ENCODE measurements at places on chromosomes 1 and 21. TPM values are rescaled to one million over a fixed set of nuclear protein-coding genes. Genes with fewer than 3 reads are reported as not detected.

HTR6 gene
- not detected for total RNA-seq

COA7 gene
- total RNA-seq = 11.2 TPM

PLCH2 gene
- 32.7 TPM for total RNA-seq

SNIP1 gene
- total RNA-seq = 11.7 TPM

CASP9 gene
- 12.2 TPM for total RNA-seq

FYB2 gene
- under 0.01 TPM for total RNA-seq

SH2D1B gene
- total RNA-seq = 0.57 TPM

ZMYM1 gene
- total RNA-seq = 12.1 TPM

RSPO1 gene
- 6.1 TPM for total RNA-seq

SLC16A4 gene
- total RNA-seq = 4.2 TPM

TMPRSS15 gene
- total RNA-seq = not detected

EFNA4 gene
- 13.2 TPM for total RNA-seq

DNA sequence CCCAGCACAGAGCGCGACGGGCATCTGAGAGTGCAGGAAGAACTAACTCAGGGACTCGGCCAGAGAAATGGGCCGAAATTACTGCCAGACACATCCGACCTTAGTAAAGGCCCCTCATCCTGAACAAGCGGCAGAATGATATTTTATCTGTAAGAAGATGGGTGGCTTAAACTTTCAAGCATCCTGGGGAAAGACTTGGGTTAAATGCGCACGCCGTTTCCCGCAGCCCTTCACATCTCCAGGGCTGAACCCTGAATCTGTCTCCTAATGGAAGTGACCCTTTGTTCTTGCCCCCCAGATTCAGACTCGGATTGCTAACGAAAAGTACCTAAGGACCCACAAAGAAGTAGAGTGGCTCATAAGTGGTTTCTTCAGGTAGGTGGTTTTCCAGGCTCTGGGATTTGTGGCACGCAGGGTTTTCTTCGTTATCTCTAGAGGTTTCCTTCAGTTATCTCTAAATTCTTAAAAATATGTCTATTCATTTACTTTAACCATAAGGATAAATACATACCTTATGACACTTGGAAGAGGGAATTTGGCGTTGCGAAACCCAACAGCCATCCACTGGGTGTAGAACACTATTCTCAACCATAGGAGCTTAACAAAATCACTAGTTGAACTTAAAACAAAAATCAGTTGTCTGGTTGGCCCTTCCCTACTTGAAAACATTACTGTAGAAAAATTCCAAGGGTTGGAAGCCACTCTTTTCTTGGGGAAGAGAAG, 627 bp downstream of the RIIAD1 start:
- H3K27me3 ChIP-seq = peaks cover under 1% of the 10 kb centered on the region
- peak overlapping the region; percentile 44 for H3K4me3 ChIP-seq
- DNase-seq = no peak
- H3K27ac ChIP-seq = no peak overlapping the region
- no peaks in the 10 kb centered on the region for H3K36me3 ChIP-seq

DNA sequence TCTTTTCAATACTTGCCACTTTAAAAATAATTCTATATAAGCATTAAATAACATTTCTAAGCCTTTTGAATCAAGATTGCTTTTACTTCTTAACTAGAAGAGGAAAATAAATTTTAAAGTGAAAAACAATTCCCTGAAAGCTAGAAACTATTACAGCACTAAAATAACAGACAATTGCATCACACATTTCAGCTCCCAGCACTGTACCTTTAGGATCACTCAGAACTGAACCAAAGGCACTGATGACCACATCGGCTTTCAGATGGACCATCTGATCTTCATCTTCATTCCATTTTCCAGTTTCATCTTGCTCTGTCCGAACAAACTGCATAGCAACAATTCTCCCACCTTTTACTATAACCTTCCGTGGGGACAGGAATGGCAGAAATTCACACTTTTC, 347.3 kb downstream of the DPYD start:
- no peaks in the 10 kb centered on the region for H3K36me3 ChIP-seq
- H3K27me3 ChIP-seq = no peaks in the 10 kb centered on the region
- no peak overlapping the region for H3K27ac ChIP-seq

DNA sequence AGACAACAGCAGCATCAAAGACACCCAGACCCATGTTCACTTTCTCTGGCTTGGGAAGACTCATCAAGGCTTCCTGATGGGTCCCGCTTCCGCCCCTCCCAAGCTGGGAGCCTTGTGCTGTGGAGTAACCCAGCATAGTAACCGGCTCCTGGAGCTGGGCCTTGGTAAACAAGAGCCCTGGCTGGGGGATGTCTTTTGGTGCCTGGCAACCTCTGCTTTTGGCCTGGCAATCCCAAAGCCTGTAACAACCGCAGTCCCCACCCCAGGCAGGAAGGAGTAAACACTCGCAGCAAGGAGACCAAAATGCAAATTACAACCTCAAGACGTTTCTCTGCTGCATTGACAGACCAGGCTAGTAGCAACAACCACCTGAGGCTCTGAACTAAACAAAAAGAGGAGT, 16.9 kb upstream of the THRAP3 start:
- peaks cover 14% of the 10 kb centered on the region for H3K4me1 ChIP-seq
- no peaks in the 10 kb centered on the region for H3K36me3 ChIP-seq

GRCh38 chr1:150021191-150021694, 10.7 kb upstream of the OTUD7B start:
- no peaks in the 10 kb centered on the region for H3K36me3 ChIP-seq
- H3K4me3 ChIP-seq = no peak overlapping the region
- no peak overlapping the region for H3K27ac ChIP-seq
- no peak for DNase-seq

DNA sequence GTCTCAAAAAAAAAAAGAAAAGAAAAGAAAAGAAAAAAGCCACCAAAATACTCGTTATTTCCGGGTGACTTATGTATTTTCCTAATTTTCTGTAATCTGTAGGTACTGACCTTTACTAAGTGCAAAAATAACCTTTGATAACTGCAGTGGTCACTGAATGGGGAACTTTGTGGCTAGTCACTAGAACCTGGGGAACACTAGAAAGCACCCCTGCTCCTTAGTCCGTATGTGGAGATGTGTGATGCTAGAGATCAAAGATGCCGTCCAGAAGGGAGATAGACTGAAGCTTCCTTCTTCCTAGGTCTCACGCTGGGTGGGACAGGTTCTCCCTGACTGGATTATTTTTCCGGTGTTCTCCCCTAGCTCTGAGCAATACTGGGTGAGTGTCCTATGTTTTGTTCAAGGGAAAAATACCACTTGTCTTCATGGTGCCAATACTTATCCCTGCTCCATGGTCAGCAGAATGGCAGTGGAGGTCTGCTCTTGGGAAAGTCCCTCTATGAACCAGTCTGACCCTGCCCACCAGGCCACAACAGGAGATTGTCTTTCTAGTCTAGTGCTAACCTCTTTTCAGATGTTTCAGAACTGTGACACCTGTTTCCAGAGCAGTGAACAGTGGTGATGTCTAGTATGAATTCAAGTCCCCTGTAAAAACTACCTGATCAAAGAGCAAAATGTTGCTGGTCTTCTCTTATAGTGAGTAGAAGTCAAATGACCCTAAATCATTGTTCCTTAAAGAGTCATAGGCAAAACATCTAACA, 39.9 kb downstream of the GTF2B start:
- no peak for DNase-seq
- H3K27ac ChIP-seq = no peak overlapping the region
- no peaks in the 10 kb centered on the region for H3K4me1 ChIP-seq
- H3K4me3 ChIP-seq = no peak overlapping the region

DNA sequence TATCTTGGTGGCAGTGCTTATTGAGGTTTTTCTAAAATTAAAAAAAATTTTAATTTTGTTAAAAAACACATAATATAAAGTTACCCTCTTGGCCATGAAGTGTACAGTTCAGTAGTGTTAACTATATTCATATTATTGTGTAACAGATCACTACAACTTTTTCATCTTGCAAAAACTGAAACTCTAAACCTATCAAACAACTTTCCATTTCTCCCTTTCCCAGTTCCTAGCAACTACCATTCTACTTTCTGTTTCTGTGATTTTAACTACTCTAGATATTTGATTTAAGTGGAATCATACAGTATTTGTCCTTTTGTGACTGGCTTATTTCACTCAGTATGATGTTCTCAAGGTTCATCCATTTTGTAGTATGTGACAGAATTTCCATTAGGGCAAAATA, 55.5 kb downstream of the SLAMF6 start:
- H3K36me3 ChIP-seq = no peaks in the 10 kb centered on the region
- no peak for DNase-seq

DNA sequence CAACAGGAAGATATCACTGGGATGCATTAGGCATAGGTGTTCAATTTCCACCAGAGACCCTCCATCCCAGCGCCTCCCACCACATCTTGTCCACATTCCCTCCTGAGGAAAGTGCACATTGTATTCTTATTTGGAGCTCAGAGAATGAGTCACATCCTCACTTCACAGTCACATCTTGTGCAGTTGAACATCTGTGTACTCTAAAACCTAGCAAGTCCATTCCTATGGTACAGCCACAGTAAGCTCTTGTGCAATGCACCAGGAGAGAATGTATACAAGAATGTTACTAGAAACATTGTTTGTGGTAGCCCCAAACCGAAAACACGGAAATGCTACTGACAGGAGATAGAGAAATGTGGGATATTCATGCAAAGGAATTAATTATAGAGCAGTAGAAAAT, 1.6 kb upstream of the KDF1 start:
- H3K4me1 ChIP-seq = peaks cover 10% of the 10 kb centered on the region
- peaks cover 5% of the 10 kb centered on the region for H3K36me3 ChIP-seq
- DNase-seq = no peak

GRCh38 chr21:28200726-28201125, 792.0 kb downstream of the LTN1 start:
- no peaks in the 10 kb centered on the region for H3K27me3 ChIP-seq
- H3K36me3 ChIP-seq = no peaks in the 10 kb centered on the region
- H3K4me3 ChIP-seq = no peak overlapping the region
- no peak overlapping the region for H3K27ac ChIP-seq

DNA sequence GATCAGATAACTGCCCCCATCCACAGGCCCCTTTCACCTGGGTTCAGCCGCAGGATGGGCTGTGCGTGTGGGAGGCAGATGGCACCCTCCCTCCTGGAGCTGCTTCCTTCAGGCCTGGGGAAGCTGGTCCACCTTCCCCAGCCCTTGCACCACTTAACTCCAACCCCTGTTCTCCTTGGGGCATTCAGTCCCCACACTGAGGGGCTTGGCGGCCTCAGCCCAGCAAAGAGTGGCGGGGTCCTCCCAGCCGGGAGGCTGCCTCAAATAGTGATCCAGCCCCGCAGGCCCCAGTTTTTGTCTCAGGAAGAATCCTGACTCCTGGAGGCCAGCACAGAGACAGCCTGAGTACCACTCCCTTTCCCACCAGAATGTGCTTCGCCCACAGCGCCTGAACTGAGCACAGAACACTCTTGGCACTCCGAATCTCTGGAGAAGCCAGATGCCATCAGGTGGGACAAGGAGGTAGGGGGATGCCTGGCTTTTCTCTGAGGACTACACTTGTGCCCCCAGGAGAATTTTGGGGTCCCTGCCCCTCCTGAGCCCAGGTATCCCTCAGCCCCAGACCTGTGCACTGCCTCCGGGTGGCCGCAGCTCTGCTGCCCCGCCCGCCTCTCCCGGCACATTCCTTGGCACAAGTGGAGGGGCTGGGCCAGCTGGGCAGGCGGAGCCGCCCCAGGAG, 936 bp downstream of the PAQR6 start:
- peaks cover 20% of the 10 kb centered on the region for H3K4me1 ChIP-seq
- peaks cover 26% of the 10 kb centered on the region for H3K36me3 ChIP-seq
- no peak for DNase-seq

DNA sequence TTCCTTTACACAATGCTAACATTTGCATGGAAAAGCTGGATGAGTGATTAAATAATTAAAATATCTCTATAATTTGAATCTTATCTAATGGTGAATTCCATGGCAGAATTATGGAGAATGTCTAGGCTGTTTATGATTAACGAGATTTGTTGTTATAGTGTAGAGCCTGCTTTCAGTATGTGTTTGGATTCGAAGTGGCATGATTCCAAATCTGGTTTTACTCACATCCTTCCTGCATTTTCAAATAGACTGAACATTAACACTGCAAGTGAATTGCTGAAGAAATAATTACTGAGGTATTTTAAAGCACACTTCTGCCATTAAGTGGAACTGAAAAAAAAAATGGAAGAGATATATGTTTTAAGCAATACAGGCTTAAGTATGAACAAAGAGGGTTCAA, 5.1 kb upstream of the NEK7 start:
- H3K4me1 ChIP-seq = peaks cover 9% of the 10 kb centered on the region
- no peak for DNase-seq
- no peak overlapping the region for H3K27ac ChIP-seq
- no peak overlapping the region for H3K4me3 ChIP-seq
- H3K27me3 ChIP-seq = no peaks in the 10 kb centered on the region
- no peaks in the 10 kb centered on the region for H3K36me3 ChIP-seq

- H3K4me1 ChIP-seq = peaks cover 18% of the 10 kb centered on the region
- no peak overlapping the region for H3K4me3 ChIP-seq
- no peak for DNase-seq
- H3K27ac ChIP-seq = no peak overlapping the region
- no peaks in the 10 kb centered on the region for H3K27me3 ChIP-seq
Observed at GRCh38 chr1:205595435-205595834, 36.4 kb downstream of the ELK4 start.

- no peak overlapping the region for H3K4me3 ChIP-seq
- peak overlapping the region; percentile 68 for H3K27ac ChIP-seq
- peaks cover 11% of the 10 kb centered on the region for H3K4me1 ChIP-seq
- H3K36me3 ChIP-seq = peaks cover 25% of the 10 kb centered on the region
- no peaks in the 10 kb centered on the region for H3K27me3 ChIP-seq
- no peak for DNase-seq
Observed at GRCh38 chr1:202007805-202008489, 2.4 kb upstream of the ELF3 start.

- peak overlapping the region; percentile 100 for H3K27ac ChIP-seq
- DNase-seq = peak; percentile 68
- peaks cover 34% of the 10 kb centered on the region for H3K4me1 ChIP-seq
- peaks cover 6% of the 10 kb centered on the region for H3K36me3 ChIP-seq
- no peaks in the 10 kb centered on the region for H3K27me3 ChIP-seq
Observed at GRCh38 chr1:234610666-234611224, 767 bp upstream of the IRF2BP2 start.

GRCh38 chr1:234986750-234987414, 141.8 kb downstream of the TOMM20 start:
- H3K27ac ChIP-seq = peak overlapping the region; percentile 76
- H3K27me3 ChIP-seq = no peaks in the 10 kb centered on the region
- no peaks in the 10 kb centered on the region for H3K36me3 ChIP-seq
- no peak overlapping the region for H3K4me3 ChIP-seq
- H3K4me1 ChIP-seq = peaks cover 40% of the 10 kb centered on the region

GRCh38 chr1:238501290-238501689, 610.6 kb upstream of the ZP4 start:
- H3K4me3 ChIP-seq = no peak overlapping the region
- H3K4me1 ChIP-seq = no peaks in the 10 kb centered on the region
- H3K27me3 ChIP-seq = no peaks in the 10 kb centered on the region
- no peak for DNase-seq
